ENCODE measurements at places on chromosomes 1 and 21.
A peak's percentile ranks its signal among the peaks of the same experiment; 100 is the strongest.

- no peaks in the 10 kb centered on the region for H3K27me3 ChIP-seq
- H3K27ac ChIP-seq, result no peak overlapping the region
- no peak for DNase-seq
Observed at GRCh38 chr1:221419513-221420095, 322.3 kb downstream of the DUSP10 start.

DNA sequence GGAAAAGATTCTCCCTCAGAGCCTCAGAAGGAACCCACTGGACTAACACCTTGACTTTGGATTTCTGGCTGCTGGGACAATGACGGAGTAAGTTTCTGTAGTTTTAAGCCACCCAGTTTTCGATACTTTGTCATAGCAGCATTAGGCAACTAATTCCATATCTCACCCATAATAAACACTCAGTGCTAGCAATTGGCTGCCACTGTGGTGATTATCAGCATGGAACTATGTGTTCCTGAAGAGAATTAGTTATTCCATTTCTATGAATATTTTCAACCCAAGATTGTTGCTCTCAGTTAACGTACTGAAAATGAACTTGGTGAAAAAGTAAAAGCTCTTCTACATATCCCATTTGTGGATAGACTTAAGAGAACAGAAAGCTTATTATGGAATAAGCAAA lies 299.3 kb downstream of the DISC1 start:
- no peak overlapping the region for H3K27ac ChIP-seq
- no peak for DNase-seq
- H3K4me1 ChIP-seq, result no peaks in the 10 kb centered on the region
- no peaks in the 10 kb centered on the region for H3K36me3 ChIP-seq
- H3K27me3 ChIP-seq, result no peaks in the 10 kb centered on the region

- H3K4me1 ChIP-seq, result peaks cover 11% of the 10 kb centered on the region
- DNase-seq, result no peak
- H3K27ac ChIP-seq, result no peak overlapping the region
- H3K27me3 ChIP-seq, result peaks cover 74% of the 10 kb centered on the region
- no peaks in the 10 kb centered on the region for H3K36me3 ChIP-seq
Observed at GRCh38 chr1:19643121-19643520, 990 bp upstream of the NBL1 start.

GRCh38 chr1:88401313-88401712 lies 282.8 kb upstream of the PKN2 start:
- H3K4me1 ChIP-seq, result no peaks in the 10 kb centered on the region
- H3K27ac ChIP-seq, result no peak overlapping the region
- no peak overlapping the region for H3K4me3 ChIP-seq
- H3K27me3 ChIP-seq, result no peaks in the 10 kb centered on the region

GRCh38 chr1:25641931-25642573 lies 25.5 kb downstream of the MAN1C1 start:
- no peak overlapping the region for H3K4me3 ChIP-seq
- H3K36me3 ChIP-seq, result peaks cover 3% of the 10 kb centered on the region
- no peak for DNase-seq
- H3K4me1 ChIP-seq, result peaks cover 17% of the 10 kb centered on the region

GRCh38 chr1:243315455-243315854 lies 59.6 kb downstream of the SDCCAG8 start:
- H3K4me1 ChIP-seq, result peaks cover 6% of the 10 kb centered on the region
- no peak for DNase-seq
- H3K36me3 ChIP-seq, result peaks cover 4% of the 10 kb centered on the region
- no peak overlapping the region for H3K4me3 ChIP-seq
- H3K27me3 ChIP-seq, result no peaks in the 10 kb centered on the region

- H3K4me3 ChIP-seq, result no peak overlapping the region
- H3K27ac ChIP-seq, result no peak overlapping the region
- H3K36me3 ChIP-seq, result no peaks in the 10 kb centered on the region
- no peak for DNase-seq
Observed at GRCh38 chr1:46521414-46521813, 30.0 kb downstream of the KNCN start.

- H3K4me3 ChIP-seq, result peak overlapping the region; percentile 49
- no peak for DNase-seq
- H3K27me3 ChIP-seq, result peaks cover 8% of the 10 kb centered on the region
- no peak overlapping the region for H3K27ac ChIP-seq
- H3K4me1 ChIP-seq, result peaks cover 26% of the 10 kb centered on the region
Observed at GRCh38 chr1:44030605-44031251, 534 bp downstream of the SLC6A9 start.

DNA sequence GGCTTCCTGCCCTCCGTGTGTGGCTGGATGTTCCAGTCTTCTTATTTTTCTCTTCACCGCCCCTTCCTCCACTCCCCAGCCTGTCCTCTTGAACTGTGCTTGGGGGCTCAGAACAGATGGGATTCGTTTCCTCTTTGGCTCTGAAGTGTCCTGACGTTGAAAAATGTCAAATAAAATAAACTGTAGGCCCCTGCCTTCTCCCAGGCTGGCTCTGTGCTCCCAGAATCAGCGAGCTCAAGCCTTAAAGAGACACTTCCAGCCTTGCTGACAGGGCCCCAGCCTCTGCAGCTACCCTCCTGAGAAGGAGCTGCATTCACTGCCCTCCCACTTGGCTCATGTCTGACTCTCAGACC lies 104.2 kb upstream of the IPO9 start:
- H3K36me3 ChIP-seq, result no peaks in the 10 kb centered on the region
- peaks cover 7% of the 10 kb centered on the region for H3K4me1 ChIP-seq
- H3K27ac ChIP-seq, result no peak overlapping the region

DNA sequence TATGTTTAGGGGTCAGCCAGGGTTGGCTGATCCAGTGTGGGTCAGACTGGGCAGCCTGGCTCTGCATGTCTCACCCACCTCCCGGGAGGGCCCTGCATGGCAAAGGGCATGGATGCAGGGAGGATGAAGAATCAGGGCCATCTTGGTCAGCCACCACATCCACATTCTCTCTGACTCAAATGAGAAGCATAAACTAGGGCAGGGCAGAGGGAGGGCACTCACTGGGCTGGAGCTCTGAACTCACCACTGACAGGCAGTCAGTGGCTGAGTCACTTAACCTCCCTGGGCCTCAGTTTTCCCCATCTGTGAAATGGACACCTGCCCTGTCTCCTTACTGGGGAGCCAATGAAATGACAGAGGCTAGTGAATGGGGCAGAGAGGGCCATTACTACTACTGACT lies 4.3 kb upstream of the CELA2A start:
- H3K27ac ChIP-seq, result no peak overlapping the region
- no peak for DNase-seq
- no peaks in the 10 kb centered on the region for H3K36me3 ChIP-seq
- H3K4me1 ChIP-seq, result no peaks in the 10 kb centered on the region

DNA sequence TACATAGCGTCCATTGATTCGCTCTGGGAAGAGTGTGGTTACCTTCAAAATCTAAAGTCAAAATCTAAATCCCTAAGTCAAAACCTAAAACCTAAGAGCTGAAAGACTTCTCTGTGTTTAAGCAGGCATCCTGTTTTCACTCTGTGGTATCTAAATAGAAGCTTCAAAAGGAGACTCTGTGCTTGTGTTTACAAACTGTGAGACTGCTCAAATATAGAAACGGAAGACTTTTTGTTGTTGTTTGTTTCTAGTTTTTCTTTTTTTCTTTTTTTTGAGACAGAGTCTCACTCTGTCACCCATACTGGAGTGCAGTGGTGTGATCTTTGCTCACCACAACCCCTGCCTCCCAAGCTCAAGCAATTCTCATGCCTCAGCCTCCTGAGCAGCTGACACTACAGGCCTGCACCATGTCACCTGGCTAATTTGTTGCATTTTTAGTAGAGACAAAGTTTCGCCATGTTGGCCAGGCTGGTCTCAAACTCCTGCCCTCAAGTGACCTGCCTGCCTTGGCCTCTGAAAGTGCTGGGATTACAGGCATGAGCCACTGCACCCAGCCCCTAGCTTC lies 425.9 kb downstream of the SMYD3 start:
- H3K27me3 ChIP-seq, result no peaks in the 10 kb centered on the region
- peak overlapping the region; percentile 8 for H3K27ac ChIP-seq
- H3K36me3 ChIP-seq, result no peaks in the 10 kb centered on the region
- H3K4me3 ChIP-seq, result no peak overlapping the region
